ENCODE measurements at places on chromosomes 7 and 10.

GRCh38 chr10:33291053-33291592 is 43.3 kb downstream of the NRP1 start:
- peak; percentile 97 for DNase-seq

DNA sequence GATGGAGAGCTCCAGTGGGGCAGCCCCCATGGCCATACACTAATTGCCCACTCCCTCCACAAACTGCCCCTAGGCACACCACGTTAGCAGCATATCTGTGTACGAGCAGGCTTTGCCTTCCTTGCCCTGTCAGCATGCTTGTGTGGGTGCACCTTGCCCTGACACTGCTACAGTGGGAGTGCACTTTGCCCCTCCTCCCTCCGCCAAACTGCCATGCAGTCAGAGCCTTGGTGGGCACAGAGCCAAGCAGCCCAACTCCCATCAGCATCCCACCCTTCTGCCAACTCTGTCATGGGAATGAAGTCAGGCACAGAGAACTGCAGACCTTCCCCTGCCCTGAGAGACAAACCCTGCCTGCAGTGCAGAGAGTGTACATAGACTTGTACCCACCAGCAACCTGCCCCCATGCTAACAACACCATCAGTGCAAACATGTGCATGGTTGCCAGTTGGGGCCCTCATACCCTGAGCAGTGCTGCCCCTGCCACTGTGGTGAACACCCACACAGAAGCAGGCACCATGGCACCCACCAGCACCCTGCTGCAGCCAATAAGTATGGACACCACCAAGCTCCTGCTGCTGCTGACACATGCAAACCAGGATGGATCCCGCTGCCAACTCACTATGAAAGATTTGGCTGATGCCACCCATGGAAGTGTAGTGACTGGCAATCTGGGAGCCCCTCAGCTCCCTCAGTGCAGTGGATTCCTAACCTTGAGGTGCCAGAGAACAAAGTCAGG is 1197.7 kb upstream of the CELF2 start:
- no peak for DNase-seq

GRCh38 chr7:157436763-157437480 is 100.1 kb downstream of the DNAJB6 start:
- no peak for DNase-seq

DNA sequence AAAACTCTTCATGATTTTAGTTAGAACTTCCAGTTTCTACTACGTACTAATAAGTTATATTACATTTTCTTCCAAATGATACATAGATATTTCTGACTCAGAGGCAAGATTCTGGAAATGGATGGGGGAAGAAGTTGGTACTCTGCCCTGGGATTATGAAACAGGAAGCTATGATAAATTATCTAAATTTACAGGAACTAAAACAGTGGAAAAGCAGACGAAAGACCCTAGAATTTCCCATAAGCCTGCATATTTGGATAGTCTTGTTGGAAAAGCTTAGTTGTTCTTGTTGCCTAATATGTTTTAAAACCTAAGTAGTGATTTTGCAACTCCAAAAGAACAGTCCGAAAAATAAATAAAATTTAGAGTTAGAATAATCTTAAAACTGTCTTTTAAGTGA is 21.8 kb downstream of the CFAP69 start:
- DNase-seq = no peak

- DNase-seq = no peak
These were observed 25.7 kb downstream of the GRIFIN start for GRCh38 chr7:2450198-2451107.

- no peak for DNase-seq
These were observed 72.6 kb downstream of the TPK1 start for GRCh38 chr7:144763291-144763690.

GRCh38 chr10:26439406-26440087 is 1.4 kb downstream of the APBB1IP start:
- DNase-seq = no peak

Data from BJ (cell line).